ENCODE measurements at places on chromosomes 13 and 19.

GRCh38 chr13:86193281-86193680, 394.1 kb upstream of the SLITRK6 start:
- no peak for DNase-seq
- no peaks in the 10 kb centered on the region for H3K36me3 ChIP-seq
- H3K27me3 ChIP-seq = no peaks in the 10 kb centered on the region
- H3K27ac ChIP-seq = no peak overlapping the region
- no peak overlapping the region for H3K4me3 ChIP-seq

- no peaks in the 10 kb centered on the region for H3K36me3 ChIP-seq
- no peak for DNase-seq
- H3K27me3 ChIP-seq = no peaks in the 10 kb centered on the region
- no peak overlapping the region for H3K4me3 ChIP-seq
- no peaks in the 10 kb centered on the region for H3K4me1 ChIP-seq
Measured at GRCh38 chr19:29476528-29476927, 49.3 kb upstream of the VSTM2B start.

- H3K27ac ChIP-seq = peak overlapping the region; percentile 49
- H3K4me3 ChIP-seq = peak overlapping the region; percentile 26
- H3K36me3 ChIP-seq = peaks cover 12% of the 10 kb centered on the region
- peaks cover 71% of the 10 kb centered on the region for H3K4me1 ChIP-seq
- peak; percentile 35 for DNase-seq
- no peaks in the 10 kb centered on the region for H3K27me3 ChIP-seq
Measured at GRCh38 chr19:29680937-29681336, 15.7 kb downstream of the PLEKHF1 start.

DNA sequence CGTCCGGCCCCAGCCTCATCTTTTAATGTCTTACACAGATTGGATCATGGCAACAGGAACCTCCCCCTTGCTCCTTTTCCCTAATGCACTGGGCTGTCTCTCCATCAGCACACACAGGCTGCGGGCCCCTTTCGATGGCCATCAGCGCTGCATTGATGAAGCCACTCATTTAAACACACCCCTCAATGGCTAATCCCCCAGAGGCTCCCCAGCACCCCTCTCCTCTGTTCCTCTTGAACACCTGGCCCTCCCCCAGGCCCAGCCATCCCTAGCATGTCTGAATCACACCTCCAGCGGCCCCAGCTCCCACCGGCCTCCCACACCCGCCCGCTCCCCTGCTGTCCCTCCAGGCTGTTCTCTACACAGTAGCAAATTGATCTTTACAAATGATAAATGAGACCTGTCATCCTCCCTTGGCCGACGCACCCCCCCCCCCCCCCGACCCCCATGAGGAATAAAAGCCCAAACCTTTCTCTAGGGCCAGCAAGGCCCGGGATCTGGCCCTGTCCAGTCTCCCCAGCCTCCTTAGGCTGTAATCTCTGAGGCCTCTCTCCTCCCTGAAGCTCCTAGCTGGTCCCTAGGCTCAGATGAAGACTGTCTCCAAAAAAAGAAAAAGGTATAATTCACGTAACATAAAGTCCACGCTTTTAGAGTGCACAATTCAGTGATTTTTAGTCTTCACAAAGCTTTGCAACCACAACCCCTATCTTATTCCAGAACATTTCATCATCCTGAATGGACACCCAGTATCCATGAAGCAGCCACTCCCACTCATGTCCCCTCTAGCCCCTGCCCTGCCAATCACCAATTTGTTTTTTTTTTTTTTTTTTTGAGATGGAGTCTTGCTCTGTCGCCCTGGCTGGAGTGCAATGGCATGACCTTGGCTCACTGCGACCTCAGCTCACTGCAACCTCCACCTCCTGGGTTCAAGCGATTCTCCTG, 7.4 kb downstream of the RPL28 start:
- H3K27ac ChIP-seq = no peak overlapping the region
- H3K4me1 ChIP-seq = peaks cover 28% of the 10 kb centered on the region
- H3K36me3 ChIP-seq = peaks cover 30% of the 10 kb centered on the region
- H3K27me3 ChIP-seq = no peaks in the 10 kb centered on the region

DNA sequence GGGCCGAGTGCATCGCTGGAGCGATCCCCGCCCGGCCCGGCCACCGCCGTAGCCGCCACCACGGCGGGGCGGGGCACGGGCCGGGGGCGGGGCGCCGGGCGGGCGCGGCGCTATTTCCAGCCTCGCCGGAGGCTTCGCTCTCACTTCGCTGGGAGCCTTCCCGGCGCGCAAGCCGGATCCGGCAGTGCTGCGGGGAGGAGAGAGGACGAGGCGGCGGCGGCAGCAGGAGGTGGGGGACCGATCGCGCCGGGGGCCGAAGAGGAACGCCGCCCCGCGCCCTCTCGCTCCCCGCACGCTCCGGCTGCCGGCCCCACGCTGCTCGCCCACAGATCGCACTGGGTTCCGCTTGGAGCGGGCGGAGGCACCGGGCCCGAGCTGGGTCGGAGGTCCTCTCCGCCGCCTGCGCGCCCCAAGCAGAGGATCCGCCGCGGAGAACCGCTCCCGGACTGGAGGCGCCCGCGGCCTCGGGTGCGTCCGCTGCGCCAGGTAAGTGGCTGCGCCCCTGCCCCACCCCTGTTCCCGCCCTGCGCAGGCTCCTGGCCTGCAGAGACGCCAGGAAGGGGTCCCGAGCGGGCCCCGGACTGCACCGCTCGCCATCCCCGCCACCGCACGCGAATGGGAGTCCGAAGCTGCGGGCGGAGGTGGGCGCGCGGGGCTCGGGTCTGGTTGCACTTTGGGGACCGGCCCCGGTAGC, at the start of gene CHST8:
TSS of gene CHST8 (plus strand) at position 143 of the 694 bp plus-strand sequence. CDS start 67,309 bp downstream, outside the sequence.
- H3K27me3 ChIP-seq = peaks cover 12% of the 10 kb centered on the region
- no peak within 1 kb of the TSS for H3K4me3 ChIP-seq
- no peak within 1 kb of the TSS for H3K27ac ChIP-seq
- no peaks in the 10 kb centered on the region for H3K36me3 ChIP-seq
- no peak for DNase-seq
- no peaks in the 10 kb centered on the region for H3K4me1 ChIP-seq

Measured in CD4-positive, alpha-beta memory T cell (primary cell).